ENCODE measurements at places on chromosomes 2 and 18. TPM values are rescaled to one million over a fixed set of nuclear protein-coding genes. Genes with fewer than 3 reads are reported as not detected.

The STK11IP gene
- 16.2 TPM for total RNA-seq

DNA sequence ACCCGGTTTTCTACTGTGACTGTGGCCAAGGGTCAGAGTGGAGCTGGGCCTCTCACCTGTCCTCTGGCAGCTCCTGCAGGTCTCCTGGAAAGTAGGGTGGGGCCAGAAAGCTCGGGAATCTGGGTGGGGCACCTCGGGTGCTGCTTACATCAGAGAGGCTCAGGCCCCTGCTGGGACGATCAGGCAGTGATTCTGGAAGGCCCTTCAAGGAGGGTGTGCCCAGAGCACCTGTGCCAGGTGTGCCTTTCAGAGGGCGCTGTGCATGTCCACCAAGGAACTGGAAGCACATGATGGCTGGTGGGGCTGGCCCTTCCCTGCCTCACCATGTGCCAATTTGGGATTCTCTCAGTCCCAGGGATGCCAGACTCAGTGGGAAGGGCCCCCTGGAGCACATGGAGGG lies 44.0 kb downstream of the ATP6V1C2 start:
- H3K4me1 ChIP-seq = no peaks in the 10 kb centered on the region
- H3K4me3 ChIP-seq = no peak overlapping the region
- no peaks in the 10 kb centered on the region for H3K36me3 ChIP-seq
- H3K27ac ChIP-seq = no peak overlapping the region
- DNase-seq = no peak
- H3K27me3 ChIP-seq = no peaks in the 10 kb centered on the region

- no peak overlapping the region for H3K4me3 ChIP-seq
- no peak overlapping the region for H3K27ac ChIP-seq
- no peaks in the 10 kb centered on the region for H3K36me3 ChIP-seq
Observed at GRCh38 chr2:63093502-63093901, 42.9 kb downstream of the OTX1 start.

DNA sequence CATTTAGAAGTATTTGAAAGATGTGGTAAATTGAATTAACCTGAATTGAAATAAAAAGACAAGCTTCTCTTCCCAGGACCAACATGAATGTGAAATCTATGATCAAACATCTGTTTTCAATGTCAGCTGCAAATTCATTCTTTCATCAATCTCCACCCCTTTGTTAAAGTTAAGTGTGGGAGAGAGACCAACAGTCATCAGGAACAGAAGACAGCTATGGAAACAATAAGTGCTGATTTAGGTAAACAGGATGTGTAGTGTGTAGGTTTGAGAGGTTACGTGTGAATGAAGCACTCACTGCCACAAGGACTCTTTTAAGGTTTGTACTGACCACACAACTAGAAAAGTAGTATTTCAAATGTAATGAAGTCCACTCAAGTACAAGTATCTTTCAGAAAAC lies 1659.8 kb upstream of the CELF4 start:
- no peak for DNase-seq
- no peaks in the 10 kb centered on the region for H3K36me3 ChIP-seq
- H3K27ac ChIP-seq = no peak overlapping the region
- no peaks in the 10 kb centered on the region for H3K4me1 ChIP-seq
- H3K27me3 ChIP-seq = no peaks in the 10 kb centered on the region

GRCh38 chr2:239168575-239168974 lies 232.2 kb downstream of the HDAC4 start:
- DNase-seq = peak; percentile 10
- no peaks in the 10 kb centered on the region for H3K36me3 ChIP-seq
- no peak overlapping the region for H3K27ac ChIP-seq
- no peak overlapping the region for H3K4me3 ChIP-seq

DNA sequence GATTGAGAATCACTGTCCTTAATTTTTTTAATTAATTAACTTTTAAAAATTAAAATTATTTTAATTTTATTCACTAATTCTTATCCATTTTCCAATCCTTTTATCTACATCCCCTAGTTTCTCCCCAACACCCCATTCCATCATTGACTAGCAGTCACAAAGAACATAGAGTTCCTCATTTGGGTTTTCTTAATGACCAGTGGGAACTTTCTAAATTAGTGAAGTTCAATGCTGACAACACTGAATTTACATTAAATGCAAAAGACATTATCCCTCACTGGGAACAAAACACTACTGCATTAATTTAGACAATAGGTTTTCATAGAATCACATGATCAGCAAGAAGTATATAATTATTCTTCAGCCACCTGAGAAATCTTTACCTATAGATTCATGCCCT lies 80.6 kb upstream of the GLS start:
- no peak overlapping the region for H3K27ac ChIP-seq
- no peak overlapping the region for H3K4me3 ChIP-seq
- H3K36me3 ChIP-seq = no peaks in the 10 kb centered on the region
- no peak for DNase-seq
- H3K27me3 ChIP-seq = no peaks in the 10 kb centered on the region

DNA sequence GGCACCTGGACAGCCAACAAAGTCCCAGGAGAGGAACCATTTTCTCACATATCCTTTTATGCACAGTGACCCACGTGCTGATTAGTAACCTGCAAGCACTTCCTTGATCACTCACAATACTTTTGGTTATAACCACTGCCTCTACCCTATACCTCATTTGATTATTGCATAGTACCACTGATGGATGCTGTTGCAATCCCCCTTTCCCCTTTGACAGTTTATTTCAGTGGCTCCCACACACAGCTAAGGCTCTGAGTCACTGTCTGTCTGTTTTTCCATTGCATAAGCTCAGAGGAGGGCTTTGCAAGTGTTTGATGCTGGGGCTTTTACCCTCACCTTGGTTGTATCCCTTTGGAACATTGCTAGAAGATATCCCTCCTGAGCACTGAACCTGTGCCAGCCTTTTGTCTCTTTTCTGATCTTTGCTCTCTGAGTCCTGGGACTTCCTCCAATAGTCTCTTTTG lies 101.7 kb upstream of the RBBP8 start:
- H3K27me3 ChIP-seq = no peaks in the 10 kb centered on the region
- no peaks in the 10 kb centered on the region for H3K4me1 ChIP-seq
- DNase-seq = no peak
- peak overlapping the region; percentile 55 for H3K27ac ChIP-seq
- no peak overlapping the region for H3K4me3 ChIP-seq

All from uterus (tissue), 4 donors.